ENCODE measurements at places on chromosomes 4 and X.
A peak's percentile ranks its signal among the peaks of the same experiment; 100 is the strongest.

DNA sequence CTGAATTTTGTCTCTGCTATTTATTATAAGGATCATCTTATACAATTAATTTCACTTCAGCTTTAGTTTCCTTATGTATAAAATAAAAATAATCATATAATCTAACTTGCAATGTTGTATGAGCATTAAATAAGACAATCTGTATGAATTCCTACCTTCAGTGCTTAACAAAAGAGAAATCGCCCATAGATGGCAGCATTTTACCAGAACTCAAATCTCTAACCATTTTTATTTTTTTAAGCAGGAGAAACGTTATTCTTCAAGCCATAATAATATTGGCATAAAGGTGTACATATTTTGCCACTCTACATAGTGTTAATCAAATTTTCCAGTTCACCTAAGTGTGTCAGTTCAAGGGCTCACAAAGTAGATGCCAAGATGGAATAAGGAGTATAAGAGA lies 78.8 kb downstream of the TMEM47 start:
- DNase-seq, result no peak

DNA sequence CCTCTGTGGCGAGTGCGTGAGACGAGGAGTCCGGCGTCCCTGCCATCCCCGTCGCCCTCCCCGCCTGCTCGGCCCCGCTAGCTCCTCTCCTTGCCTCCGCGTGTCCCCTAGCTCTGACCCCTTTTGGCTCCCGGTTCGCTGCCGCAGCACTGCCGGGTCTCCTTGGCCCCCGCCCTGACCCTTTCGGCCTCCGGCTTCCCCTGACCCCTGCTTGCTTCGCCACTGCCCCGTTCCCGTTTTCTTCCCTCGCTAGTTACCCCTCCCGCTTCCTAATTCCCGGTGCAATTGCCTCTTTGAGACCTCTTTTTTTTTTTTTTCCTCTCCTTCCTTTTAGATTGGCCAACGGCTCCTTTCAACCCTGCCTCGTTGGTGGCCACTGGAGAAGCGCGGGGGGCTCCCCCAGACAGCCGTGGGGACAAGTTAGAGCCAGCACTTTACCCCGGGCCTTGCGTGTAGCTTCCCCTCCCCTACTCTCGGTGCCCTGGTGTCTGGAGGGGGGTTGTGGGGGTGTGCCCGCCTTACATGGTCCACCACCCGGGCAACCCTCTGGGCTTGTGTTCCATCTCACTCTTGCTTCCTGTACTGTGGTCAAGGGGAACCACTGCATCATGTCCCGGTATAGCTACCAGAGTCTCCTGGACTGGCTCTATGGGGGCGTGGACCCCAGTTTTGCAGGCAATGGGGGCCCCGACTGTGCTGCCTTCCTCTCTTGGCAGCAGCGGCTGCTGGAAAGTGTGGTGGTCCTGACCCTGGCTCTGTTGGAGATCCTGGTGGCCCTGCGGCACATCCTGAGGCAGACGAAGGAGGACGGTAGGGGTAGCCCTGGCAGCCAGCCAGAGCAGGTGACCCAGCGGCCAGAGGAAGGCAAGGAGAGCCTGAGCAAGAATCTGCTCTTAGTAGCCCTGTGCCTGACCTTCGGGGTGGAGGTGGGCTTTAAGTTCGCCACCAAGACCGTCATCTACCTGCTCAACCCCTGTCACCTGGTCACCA lies 548 bp downstream of the TMEM164 start:
- peak; percentile 9 for DNase-seq

GRCh38 chrX:23851544-23851943 lies 56.2 kb downstream of the APOO start:
- DNase-seq, result no peak

DNA sequence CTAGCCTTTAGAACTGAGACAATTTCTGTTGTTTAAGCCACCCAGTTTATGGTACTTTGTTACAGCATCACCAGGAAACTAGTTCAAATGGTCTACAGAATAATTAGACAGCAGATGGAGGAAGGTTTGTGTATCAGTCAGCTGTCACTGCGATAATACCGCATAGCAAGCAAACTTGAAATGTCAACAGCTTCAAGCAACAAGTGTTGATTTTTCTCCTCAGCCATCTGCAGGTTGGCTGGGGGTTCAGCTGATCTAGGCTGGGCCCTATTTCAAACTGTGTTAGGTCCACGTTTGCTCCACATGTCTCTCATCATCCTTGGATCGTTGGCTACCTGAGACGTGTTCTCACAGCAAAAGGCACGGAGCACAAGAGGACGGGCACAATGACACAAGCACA lies 19.2 kb upstream of the PHEX start:
- DNase-seq, result no peak

GRCh38 chr4:154456240-154456639 lies 35.4 kb downstream of the DCHS2 start:
- DNase-seq, result no peak

DNA sequence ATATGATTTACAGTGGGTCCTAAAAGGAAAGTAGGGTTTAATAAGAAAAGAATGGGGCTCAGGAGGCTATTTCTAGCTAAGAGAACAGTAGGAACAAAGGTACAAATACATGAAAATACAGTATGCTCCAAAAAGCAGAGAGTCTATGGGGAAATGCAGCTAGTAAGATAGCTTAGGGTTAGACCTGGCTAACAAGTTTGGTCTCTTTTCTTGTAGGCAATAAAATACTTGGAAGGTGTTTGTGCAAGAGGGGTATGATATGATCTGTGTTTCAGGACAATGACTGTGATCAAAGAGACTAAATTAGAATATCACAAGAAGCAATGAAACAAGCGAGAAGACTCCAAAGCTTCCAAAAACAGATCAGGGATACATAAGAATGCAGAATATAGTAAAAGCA lies 33.5 kb upstream of the SH3KBP1 start:
- DNase-seq, result no peak

- no peak for DNase-seq
Measured at GRCh38 chr4:145788755-145789154, 108.8 kb downstream of the C4orf51 start.

DNA sequence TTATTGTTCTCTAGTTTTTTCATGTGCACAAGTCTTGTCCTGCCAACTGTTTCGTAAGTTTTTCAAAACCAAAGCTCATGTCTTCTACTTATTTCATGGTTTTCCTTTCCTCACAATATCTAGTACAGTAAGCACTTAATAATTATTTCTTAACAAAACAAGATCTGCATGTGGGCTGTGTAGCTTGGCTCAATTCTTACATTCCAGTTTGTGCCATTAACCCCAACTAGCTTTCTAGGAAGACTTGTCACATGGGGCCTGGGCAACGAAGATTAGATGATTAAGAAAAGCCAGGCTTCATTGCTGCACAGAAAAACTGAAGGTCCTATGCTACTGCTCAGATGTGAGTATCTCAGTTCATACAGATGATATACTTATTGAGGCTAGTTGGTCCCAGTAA lies 155.3 kb upstream of the TEX13A start:
- DNase-seq, result no peak

- no peak for DNase-seq
Measured at GRCh38 chr4:166421556-166422156, 548.6 kb downstream of the TLL1 start.

DNA sequence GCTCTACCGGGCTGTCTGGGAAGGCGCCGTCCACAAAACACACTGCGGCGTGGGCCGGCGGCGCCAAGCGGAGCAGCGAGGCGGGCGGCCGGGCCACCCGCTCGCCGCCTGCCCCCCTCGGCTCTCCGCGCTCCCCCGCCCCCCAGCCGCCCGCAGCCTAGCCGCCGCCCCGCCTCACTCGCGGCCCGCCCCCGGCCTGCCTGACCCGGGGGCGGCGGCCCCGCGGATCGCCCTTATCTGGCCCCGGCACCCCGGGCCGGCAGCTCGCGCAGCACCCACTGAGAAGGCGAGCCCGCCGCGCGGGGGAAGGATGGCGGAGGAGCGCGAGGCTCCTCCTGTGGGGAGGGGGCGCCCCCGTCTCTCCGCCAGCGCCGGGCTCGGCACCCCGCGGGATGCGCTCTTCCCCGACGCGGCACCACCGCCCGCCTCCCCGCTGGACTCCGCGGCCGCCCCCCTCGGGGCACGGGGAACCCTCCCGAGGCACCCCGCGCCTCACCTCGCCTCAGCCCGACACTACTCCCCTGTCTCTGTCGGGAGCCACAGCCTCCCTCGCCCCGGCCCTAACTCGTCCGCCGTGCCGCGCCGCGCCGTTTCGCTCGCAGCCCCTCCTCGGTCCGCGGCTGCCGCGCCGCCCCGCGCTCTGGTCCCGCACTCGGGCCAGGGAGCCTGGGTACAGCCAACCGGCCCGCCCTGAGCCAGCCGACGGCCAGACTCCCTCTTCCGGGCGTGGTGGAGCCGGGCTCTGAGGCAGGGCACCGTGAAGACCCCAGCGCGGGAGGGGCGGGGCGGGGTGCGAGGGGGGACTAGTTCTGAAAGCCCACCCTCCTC lies 566 bp downstream of the ATP11C start:
- DNase-seq, result peak; percentile 18

- DNase-seq, result no peak
Measured at GRCh38 chrX:109533631-109534030, 3.0 kb upstream of the NXT2 start.

DNA sequence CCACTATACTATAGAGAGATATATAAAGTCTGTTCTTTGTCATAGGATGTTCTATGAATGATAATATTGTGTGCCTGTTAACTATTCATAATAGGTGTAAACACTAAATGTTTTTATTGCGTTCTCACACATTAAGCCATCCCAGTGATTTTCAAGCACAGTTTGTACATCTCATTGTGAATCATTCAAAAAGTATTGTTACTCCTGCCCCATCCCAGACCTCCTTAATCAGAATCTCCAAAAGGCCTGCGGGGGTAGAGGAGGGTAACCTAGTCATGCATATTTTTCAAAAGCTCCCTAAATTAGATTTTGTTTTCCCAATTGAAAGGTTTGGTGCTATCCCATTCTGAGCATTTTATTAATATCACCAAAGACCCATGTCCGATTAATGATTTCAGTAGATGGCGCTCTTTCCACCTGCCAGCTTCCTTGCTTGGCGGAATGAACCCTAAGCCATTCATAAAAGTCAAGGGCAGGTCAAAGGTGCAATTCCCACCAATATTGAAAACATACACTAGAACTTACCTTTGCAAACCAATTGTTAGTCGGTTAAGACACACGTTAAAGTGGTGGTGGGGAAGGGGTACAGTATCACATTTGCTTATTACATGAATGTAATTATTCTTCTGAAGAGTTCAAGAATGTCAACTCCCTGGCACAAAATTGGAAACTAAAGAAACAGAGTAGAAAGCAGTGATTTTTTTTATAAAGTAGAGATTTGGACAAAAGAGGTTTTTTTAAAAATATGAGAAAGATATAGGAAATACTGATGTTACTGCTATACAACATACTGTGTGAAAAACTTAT lies 5.8 kb upstream of the TET2 start:
- peak; percentile 25 for DNase-seq

DNA sequence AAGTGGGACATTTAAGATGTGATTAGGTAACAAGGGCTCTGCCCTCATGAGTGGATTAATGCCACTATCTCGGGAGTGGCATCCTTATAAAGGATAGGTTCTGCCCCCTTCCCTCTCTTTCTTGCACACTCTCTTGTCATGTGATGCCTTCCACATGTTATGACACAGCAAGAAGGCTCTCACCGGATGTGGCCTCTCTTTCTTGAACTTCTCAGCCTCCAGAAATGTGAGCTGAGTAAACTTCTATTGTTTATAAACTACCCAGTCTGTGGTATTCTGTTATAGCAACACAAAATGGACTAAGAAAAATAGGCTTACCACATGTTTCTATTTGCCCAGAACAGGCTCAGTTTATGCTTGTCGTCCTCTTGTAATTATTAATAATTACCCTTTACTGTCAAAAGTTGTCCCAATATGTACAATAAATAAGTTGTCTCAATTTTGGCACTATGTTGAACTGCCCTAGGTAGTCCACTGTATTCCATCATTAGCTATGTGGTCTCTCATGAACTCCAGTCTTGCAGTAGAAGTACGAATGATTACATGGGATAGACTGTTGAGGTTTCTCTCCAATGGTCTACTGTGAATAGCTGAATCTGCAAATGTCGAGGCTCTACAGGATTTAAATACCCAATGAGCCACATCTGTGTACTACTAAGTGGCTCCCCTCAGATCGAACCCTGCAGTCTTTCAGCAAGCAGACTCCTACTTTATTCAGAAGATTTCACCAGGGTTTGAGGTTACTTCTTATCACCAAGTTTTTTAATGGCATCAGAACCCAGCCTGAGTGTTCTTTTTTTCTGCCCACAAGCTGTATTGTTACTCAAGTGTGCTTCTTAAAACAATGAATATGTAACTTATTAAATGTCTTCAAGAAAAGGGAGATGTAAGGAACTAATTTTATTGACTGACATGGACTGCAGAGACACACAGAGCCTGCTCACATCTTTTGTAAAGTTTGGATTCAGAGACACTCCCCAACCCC lies 102.0 kb upstream of the LEF1 start:
- no peak for DNase-seq

DNA sequence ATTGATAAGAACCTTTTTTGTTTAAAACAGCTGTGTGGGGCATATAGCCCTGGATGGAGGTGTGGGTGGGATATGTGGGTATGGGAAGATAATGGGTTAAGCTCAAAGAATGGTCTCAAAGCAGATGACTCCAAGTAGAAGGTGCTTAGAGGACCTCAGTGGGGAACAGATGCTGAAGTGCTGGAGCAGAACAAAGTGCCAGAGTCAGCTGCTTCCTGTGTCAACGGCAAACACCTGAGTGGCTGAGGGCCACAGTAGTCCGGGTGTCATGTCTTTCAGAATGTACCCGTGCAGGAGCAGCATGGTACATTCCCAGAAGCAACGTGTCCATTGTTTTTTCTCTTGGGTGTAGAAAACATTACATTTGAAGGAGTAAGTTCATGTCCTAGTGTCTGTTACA lies 210.6 kb downstream of the CCNG2 start:
- DNase-seq, result no peak

GRCh38 chrX:112677167-112677566 lies 2.6 kb downstream of the LHFPL1 start:
- DNase-seq, result no peak

- DNase-seq, result no peak
Measured at GRCh38 chr4:88001871-88002270, 5.6 kb upstream of the PKD2 start.

GRCh38 chrX:132480581-132481203 lies 8.1 kb downstream of the MBNL3 start:
- DNase-seq, result peak; percentile 18

DNA sequence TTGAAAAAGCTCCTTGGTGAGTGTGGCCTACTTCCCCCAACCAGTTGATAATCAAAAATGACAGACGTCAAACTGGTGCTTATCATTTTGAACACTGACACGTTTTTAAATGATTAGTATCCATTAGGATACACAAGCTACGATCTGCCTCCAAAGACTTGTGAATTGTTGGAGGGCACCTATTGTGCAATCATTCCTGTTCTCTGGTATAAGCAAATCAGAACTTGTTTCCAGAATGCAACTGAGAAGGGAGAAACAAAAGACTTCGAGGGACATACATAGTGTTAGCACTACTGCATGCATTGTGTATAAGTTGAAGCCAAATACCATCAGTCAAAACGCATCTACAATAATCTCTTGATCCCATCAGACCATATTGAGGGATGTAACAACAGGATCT lies 11.6 kb downstream of the NPY2R start:
- DNase-seq, result no peak

DNA sequence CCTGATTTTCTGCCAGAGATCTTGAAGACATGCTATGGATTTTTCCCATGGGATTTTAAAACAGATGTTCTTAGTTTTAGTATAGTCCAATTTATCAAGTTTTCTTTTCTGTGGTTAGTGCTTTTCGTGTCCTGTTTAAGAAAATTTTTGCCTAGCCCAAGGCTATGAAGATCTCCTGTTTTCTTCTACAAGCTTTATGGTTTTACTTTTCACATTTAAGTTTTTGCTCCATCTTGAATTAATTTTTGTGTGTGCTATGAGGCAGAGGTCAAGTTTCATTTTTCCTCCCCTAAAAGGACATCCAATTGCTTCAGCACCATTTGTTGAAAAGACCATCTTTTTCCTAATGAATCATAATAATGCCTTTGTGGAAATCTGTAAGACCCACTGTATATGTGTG lies 65.6 kb downstream of the POLR2B start:
- DNase-seq, result no peak
